ENCODE measurements at places on chromosomes 4 and X.
A peak's percentile ranks its signal among the peaks of the same experiment; 100 is the strongest.

GRCh38 chrX:9486786-9487387, 22.0 kb downstream of the TBL1X start:
- no peak for DNase-seq

DNA sequence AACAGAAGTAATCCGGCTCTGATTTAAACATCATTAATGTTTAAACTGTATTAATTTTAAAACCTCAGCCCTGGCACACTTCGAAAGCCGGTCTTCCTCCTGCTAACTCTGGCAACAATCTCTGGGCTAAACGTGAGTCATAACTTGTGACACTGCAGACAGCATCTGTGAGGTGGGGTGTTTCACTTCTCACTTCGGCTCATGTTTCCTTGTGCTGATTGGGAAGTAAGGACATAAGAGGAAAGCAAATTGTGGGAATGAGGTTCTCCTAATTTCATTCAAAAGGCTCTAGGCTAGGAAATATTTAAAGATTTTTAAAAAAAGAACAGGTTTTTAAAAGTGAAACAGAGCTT, 139.9 kb upstream of the USP9X start:
- DNase-seq: no peak

DNA sequence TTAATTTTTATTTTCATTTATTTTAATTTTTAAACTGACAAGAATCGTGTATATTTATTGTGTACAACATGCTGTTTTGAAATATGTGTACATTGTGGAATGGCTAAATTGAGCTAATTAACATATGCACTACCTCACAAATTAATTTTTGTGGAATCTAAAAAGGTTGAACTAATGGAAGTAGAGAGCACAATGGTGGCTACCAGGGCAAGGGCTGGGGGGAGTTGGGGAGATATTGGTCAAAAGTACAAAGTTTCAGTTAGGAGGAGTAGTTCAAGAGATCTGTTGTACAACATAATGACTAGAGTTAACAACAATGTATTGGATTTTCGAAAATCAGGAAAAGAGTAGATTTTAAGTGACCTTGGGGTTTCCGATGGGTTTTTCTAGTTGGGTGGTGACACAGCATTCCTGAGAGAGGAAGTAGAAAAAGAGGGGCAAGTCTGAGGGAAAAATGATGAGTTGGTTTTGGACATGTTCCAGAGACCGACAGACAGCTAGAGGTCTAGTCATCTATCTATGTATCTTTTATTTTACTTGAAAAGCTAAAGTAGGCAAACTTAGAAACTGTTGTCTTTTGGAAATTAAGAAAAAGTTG, 23.2 kb downstream of the APOO start:
- no peak for DNase-seq

- no peak for DNase-seq
Observed at GRCh38 chr4:170230242-170230641, 140.5 kb upstream of the AADAT start.

DNA sequence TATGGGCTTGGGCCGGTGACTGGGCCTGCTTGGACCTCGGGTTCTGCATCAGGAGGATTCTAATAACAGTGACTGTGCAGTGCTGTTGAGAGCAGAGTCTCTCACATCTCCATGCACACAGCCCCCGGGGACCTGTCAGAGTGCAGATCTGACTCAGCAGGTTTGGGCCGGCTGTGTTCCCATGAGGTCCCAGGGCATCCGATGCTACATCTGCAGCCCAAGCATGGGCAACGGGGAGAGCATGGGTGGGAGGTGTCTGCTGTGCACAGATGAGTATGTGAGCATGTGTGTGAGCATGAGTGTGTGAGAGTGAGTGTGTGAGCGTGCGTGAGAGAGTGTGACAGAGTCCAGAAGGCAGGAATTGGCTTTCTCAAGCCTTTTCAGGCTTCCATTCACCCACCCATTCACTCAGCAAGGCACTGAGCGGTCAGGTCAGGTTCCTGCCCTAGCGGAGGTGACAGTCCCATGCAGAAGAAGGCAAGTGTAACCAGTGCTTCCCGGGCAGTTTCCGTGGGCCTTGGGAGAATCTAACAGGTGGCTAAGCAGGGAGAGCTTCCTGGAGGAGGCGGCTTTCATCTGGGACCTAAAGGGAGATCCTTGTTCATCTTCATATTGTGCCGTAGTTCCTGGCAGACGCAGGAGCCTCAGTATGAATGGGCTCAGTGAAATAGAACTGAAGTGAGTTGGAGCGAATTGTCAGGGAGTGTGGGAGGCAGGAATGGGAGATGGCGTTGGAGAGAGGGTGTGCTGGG, 62.6 kb downstream of the SORCS2 start:
- DNase-seq: no peak

GRCh38 chr4:103074744-103075434, 1.7 kb downstream of the SLC9B2 start:
- no peak for DNase-seq

GRCh38 chr4:993111-994029, at the start of gene SLC26A1:
Gene SLC26A1, minus strand, starts transcription at chr4:993404. Its CDS starts 1,701 bp downstream, at chr4:991703.
- DNase-seq: no peak

GRCh38 chr4:85740431-85740861, 265.5 kb downstream of the ARHGAP24 start:
- DNase-seq: no peak

GRCh38 chr4:155921597-155921996, 18.1 kb downstream of the TDO2 start:
- no peak for DNase-seq

DNA sequence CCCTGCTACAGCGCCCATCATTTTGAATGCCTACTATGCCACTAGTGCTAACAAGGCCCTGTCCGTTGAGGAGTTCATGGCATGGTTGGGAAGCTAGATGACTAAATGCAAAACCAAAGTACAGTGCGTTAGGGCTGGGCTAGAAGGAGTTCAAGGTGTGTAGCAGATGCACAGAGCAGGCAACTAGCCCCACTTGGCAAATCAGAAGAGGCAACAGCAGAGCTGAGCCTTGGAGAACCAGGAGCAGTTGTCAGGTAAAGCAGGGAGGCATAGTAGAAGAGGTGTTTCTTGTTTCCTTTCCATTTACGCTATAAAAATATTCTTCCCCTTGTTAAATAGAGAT, 146.6 kb upstream of the CPEB2 start:
- DNase-seq: no peak

GRCh38 chrX:105136786-105137185, 83.7 kb downstream of the TEX13A start:
- DNase-seq: no peak

- no peak for DNase-seq
Observed at GRCh38 chr4:82434949-82435348, 4.6 kb downstream of the ENOPH1 start.

- DNase-seq: no peak
Observed at GRCh38 chr4:124390861-124391260, 321.7 kb downstream of the ANKRD50 start.

- DNase-seq: no peak
Observed at GRCh38 chr4:179415847-179416223, 1973.6 kb upstream of the AGA start.

DNA sequence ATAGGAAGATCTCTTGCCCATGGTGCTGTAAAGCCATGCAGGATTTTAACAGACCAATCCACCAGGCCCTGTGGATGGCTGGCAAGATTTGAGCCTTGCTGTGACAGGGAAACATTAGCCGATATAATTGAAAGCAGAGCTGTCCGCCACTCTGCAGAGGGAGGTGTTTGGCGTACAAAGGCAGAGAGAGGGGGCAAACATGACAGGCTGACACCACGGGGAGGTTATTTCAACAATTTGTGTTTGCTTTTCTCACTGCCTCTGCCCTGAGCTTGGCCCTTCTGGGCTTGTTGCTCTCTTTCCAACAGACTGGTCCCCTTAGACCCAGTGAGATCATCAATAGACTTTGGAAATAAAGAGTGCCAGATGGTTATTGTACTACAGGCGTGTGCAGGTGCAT, 59.4 kb downstream of the CLNK start:
- DNase-seq: no peak

- no peak for DNase-seq
Observed at GRCh38 chr4:82975792-82976191, 34.8 kb downstream of the LIN54 start.

DNA sequence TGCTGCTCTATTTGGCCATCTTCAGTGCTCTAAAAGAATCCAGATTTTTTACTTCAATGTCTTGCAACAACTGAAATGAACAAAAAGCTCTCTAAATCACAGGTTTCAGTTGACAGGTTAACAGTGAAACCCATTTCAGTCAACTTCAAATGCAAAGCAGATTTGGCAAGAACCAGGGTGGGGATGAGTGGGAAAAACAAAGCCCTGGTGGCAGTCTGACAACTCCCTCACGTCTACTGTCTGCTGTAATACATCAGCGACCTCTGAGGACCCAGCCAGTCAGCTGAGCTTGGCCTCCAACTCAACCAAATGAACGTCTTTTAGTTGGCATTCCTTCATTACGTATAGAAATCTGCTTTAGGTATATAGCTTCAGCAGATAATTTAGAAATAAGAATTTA, 95.8 kb downstream of the COL25A1 start:
- no peak for DNase-seq

DNA sequence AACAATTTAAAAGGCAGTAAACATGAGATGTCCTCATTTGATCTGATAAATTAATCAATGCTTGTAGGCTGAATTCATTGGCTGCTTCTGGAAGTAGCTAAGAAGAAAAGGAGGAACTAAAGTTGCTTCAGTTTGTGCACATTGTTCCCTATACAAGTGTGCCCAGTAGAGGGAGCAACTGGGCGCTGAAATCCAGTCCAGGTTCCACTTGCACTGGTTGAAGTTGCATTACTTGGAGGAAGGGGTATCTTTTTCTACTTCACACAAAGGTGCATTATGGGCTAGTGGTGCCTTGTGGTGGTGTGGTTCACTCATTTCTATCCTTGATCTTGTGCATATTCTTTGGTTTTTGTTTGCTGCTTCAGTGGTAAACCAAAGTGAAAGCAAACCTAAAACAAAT, 67.9 kb upstream of the SOX3 start:
- DNase-seq: no peak

DNA sequence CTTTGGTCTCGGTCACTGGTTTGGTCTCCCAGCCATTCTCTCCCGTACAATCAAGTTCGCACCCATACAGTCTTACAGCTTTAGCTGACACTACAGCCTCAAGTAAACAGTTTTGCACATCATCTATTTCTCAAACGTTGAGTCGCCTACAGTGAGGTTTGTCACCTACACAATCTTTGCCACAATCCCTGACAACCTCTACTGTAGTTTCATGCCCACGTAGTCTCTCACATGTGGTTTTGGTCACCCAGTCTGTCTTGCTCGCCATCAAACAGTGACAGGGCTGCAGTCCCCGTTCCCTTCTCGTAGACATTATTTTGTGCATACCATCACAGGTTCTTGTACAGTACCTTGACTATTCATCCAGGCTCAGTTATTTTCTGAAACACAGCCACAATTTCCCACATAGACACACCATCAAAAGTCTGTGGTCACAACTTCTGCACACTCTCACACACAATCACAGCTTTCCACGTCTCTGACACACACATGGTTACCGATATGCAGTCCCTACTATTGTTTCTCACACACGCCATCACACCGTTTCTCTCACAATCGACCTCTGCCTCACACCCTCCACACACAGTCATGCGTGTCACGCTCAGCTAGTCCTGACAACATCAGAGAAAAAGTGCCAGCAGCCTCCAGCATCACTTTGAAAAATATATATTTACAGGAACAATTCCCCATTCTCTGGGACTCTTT, 5.3 kb upstream of the CFP start:
- no peak for DNase-seq

DNA sequence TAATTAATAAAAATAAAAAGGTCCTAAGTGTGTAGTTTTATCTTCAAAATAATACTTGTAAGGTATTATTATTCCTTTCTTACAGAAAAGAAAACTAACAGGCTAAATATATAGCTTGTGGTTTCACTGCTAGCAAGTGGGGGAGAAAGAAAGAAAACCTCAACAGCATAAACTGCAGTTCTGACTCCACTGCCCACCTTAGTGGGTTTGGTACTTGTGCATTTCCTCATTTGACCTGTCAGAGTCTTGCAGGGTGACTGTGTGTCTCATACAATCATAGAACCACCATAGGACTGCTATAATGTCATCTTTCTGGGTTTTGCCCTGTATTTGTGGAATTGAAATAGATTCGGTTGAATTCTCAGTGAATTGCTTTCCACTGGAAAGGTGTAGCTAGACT, 94.7 kb upstream of the PUDP start:
- DNase-seq: no peak

DNA sequence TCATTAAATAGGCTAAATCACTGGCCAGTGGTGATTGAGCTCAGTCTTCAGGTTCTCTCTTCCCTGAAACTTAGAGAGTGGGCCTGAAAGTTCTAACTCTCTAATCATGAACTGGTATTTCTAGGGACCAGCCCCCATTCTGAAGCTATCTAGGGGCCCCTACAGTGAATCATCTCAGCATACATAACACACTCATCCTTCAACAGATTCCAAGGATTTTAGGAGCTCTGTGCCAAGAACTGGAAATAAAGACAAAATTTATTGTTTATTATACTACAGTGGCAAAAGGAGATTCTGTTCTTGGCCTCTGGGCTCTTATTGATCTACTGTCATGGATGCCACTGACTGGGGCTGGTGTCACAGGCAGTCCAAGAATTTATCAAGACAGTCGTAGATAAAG, 263.8 kb upstream of the IGFBP7 start:
- no peak for DNase-seq

DNA sequence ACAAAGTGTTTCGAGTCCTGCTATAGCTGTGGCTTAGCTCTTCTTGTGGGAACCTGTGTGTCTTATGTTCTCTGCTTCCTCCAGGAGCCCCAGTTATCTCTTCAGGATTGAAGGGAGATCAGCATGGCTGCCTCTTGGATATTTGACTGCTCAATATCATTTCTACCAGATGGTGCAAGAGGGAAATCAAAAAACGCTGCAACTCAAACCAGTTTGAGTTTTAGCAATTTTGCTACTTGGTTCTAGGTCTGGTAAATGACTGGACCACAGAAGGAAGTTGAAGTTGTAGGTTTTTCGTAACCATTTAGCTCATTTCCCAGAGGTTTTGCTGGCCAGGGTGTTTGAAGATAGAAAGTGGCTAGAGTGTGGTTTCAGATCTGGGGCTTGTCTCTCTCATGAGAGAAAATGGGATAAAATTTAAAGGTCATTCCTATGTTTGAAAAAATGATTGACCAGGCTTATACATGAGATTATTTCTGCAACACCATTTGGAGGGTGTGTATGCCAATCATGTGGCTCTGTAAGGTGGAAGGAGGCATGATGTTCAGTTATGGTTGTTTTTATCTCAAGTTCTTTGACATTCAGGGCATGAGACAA, 210.4 kb downstream of the SPRY1 start:
- DNase-seq: no peak

- DNase-seq: no peak
Observed at GRCh38 chrX:152822383-152823086, 8.0 kb downstream of the CETN2 start.

DNA sequence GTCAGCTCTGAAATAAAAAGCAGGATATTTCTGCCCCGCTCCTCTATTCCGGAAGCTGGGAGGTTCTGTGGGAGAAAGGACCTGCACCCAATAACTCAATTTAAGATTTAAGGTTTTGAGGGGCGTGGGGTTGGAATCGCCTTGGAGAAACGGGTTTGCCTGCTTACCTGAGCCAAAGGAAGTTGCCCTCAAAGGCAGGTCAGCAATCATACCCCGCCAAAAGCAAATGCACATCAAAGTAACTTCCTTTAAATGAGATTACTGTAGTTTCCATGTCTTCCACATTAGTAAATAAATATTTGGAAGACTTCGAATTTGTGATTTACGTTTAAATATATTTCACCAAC, 978 bp upstream of the HS3ST1 start:
- DNase-seq: no peak

GRCh38 chr4:2570551-2571222, 34.2 kb downstream of the FAM193A start:
- peak; percentile 55 for DNase-seq

All from activated gamma-delta T cell treated with Interleukin-2 at 50 U/mL for 16 hours (primary cell).